ENCODE measurements at places on chromosomes 11 and 22.

GRCh38 chr11:72681226-72682153 is 7.3 kb upstream of the PDE2A start:
- no peak for DNase-seq

GRCh38 chr11:27453701-27454100 is 18.9 kb downstream of the LGR4 start:
- no peak for DNase-seq

- DNase-seq = no peak
Observed at GRCh38 chr22:22427542-22428065, 80.9 kb downstream of the ZNF280B start.

- DNase-seq = no peak
Observed at GRCh38 chr11:3156661-3157311, 8.3 kb downstream of the OSBPL5 start.

GRCh38 chr11:2687782-2688191 is 12.0 kb downstream of the KCNQ1OT1 start:
- no peak for DNase-seq

Measured in NCI-H2171 treated with DMSO at 0.1 percent for 48 hours (cell line).